ENCODE measurements at places on chromosomes 6 and 20.

DNA sequence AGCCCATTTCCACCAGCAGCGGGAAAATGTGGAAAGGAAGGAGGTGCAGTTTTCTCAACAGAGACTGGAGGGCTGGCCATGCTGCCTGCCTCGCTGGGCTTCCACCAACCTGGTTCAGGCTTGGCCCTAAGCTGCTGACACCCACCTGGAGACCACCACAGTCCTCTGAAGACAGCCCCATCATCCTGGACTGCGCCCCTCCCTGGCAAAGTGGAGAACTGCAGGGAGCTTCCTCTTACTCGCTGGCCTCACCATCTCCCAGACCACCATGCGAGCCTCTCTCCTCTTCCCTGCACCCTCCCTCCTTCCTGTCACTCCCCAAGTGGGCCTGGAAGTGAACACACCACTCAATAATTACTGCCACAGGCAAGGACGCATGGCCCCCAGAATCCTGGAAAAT, 71.5 kb downstream of the PSMG4 start:
- no peak for DNase-seq

DNA sequence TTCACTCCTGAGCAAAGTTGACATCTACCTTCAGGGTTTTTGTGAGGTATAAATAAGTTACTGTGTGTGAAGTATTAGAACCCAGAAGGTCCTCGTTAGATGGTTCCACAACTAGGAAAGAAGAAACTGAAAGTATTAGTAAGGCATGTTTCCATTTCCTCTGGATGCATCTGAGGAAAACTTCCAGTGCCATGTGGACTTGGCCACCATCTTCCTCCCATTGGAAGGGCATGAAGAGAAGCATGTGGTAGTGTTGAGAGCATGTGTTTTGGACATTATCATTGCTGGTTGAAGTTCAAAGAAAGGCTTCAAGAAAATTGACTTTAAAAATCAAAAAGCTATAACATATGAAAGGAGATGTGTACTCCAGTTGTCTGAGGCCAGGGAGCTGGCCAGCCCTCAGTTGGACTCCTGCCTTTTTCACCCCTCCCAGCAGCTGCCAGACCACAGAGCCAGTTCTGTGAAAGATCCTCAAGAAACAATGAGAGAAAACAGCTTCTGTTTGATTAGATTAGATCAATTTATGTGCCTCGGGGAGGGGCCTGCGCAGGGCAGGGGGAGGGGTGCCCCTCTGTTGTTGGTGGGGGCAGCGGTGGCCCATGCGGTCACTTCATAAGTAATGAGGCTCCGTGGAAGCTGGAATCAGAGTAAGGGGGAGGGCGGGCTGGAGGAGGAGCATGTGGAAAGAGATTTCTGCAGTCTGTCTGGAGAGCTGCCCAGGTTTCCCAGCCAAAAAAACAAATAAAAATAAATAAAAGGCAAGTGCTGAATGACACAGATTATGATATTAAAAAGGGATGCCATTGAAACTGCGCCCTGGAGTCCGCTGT, 154.0 kb downstream of the JARID2 start:
- DNase-seq: no peak

DNA sequence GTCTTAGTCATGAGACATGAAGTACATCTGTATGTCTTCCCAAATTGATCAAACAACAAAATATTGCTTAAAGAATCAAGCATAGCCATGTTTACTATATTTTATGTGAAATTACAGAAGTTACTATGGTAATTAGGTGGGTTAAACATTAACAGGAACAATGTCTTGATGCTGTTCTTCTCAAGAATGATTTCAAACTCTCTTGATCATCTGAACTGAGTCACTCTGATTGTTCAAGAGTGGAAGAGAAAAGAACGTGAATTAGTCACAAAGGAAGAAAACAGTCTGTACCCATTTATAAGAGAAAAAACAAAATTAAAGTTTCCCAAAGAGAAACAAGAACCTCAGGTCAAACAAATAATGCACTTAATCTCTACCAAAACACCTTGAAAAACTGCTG, 62.2 kb upstream of the NUP153 start:
- DNase-seq: no peak

DNA sequence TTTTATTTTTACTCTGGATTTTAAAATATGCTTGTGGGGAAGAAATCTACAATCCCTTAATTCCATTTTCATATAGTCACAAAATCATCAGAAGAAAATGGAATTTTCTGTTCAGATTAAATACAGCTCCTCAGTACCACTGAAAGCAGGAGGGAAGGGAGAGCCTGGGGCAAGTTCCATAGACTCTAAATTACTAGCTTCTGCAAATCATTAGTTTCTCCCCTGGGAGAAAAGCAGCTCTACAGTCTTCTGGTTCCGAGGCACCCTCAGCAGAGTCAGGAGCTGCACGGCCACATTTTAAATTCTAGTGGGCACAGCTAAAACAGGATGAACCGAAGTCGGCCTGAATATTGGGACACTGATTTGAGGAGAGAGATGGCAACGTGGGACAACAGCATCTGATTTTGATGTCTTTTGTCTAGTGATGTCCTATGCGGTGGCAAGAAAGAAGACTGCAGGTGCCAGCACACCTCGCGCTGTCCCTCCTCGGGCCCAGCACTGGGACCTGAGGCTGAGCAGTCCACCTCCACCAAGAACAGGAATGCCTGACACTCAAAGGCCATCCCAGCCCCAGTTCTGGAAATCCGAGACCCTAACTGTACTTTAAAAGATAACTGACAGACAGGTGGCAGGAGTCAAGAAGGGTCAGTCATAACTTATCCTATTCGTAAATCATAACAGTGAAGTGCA, 90.7 kb downstream of the FOXC1 start:
- no peak for DNase-seq

GRCh38 chr6:119171864-119172588, 93.6 kb upstream of the FAM184A start:
- DNase-seq: no peak

- DNase-seq: no peak
Measured at GRCh38 chr6:45870531-45870930, 145.1 kb downstream of the CLIC5 start.

DNA sequence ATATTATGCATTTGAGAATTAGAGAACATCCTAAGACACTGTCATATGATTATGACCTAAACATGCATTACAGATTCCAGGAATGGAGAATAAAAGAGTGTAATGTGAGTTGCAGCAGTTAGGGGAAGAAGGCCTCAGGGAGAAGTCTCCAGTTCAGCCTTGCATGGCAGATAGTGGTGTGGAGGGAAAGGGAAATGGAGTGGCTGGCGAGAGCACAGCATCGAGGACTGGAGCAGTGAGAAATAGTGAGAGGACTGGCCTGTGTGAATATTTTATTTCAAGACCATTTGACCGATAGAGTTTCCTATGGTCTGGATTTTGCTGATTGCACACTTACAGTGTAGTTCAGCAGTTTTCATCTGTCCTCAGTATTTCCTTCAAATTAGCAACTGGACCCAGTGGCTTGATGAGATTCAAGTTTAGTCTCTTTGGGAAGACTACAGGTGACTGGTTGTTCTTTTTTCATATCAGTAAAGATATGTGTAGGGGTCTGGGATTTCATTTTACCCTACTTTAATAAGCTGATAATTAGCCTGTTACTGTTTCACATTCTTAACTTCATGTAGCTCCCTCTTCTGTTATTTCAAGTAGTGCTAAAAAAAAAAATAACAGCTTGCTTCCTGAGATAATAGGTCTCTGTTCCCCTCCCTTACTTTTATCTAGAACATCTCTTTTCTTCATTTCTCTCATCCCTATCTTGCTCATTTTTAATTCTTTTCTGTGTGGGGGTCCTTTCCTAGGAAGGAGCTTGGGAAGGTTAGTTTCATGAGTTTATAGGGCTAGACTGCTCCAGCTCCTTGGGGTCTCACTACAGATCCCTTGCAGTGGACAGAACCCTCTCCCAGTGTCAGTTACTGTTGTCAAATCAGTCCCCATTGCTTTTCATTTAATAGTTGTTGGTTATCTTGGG, 27.9 kb downstream of the BLTP3A start:
- DNase-seq: no peak

DNA sequence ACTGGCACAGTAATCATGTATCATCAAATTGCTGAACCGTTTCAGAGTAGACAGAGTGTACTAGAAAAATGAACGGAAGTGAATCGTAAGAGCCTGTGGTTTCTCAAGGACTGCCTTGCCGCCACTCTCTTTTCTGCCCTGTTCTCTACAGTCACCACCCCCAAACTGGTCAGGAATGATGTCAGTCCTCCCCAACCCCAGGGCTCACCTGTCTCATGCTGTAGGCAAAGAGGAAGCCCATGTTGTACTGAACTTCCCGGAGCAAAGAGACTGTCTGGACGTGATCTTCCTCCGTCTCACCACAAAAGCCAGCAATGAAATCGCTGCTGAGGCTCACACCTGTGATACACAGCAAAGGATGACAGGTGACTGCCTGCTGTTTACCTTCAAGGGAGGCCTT, 31.0 kb downstream of the CDK5RAP1 start:
- no peak for DNase-seq

DNA sequence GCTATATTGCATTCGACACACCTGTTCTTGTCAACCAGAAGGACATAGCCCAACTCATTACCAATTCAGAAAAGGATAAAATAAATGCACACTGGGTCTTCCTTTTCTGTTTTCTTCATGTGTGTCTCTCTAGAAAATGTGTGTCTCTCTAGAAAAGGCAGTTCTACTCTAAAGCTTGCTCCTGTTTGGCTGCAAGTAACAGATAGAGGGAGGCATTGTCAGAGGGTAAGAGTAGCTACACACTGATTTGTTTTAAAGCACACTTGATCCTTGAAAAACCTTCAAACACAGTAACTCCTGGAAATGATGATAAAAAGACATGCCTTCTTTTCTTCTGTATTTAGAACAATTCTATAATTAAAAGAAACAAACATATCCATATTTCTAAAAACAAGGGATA, 21.3 kb downstream of the GRM1 start:
- DNase-seq: no peak

DNA sequence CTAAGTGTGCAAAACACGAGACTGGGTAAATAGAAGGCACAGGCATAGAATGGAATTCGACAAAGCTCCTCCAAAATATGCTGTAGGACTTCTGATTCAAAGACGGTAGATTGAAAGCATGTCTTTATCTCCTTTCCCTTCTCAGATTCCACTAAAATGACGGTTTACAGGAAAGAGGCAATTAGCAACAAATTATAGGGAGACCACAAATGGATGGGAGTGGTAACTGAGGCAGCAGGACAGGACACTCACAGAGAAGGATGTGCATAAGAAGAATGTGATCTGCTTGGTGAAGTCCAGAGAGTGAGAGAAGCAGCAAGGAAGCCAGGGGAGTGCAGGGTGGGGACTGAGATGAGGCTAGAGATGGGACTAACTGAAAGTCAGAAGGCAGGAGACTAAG, 113.4 kb upstream of the MRPS10 start:
- DNase-seq: no peak

GRCh38 chr20:21102603-21103311, 3.4 kb downstream of the LINC00237 start:
- no peak for DNase-seq

DNA sequence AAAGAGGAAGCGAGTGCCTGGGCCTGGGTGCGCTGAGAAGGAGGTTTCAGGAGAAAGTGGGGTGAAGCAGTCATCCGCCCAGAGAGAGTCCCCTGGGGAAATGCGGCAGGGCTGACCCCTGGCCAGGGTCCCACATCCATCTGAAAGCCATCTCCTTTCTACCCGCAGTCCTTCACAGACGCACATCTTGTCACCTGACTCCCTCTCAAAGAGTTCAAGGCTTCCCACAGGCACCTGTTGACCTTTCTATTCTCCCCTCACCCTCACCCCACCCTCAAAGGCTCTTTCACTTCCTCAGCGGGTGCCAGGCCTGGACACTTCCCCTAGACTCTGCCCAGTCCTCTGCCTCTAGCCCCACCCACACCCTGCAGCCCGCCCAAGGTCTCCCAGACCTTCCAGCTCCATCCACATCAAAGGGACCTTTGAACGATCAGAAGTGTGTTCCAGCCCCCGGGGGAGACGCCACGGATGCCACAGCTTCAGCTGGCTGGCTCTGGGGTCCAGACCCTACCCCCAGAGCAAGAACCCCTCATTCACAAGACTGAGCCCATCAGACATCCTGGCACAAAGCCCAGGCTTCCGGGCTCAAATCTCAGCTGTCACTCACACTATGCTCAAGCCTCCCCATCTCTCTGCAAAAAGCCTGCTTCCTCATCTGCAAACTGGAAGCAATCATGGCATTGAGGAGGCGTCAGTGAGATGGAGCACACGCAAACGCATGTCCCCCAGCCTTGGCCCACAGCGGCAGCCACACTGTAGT, 2.1 kb downstream of the CTSZ start:
- no peak for DNase-seq

DNA sequence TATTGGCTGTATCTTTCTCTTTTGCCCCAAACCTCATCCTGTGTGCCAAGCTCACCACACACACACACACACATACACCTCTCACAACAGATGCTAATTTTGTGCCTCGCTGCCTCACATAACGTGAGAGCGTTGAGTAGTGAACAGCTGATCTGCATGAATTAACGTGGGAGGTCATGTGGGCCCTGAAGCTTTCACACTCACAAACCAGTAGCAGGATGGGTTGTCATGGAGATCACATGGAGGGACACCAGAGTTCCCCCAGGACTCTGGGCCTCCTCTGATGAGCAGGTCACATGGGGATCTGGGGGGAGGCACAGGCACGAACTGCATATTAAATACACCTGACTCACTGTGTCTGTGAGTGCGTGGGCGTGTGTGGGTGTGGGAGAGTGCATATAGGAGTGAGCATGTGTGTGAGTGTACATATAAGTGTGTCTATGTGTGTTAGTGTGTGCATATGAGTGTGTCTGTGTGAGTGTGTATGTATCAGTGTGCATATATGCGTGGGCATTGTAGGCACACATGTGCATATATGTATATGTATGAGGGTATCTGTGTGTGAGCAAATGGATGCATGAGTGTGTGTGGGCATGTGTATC, 62.7 kb upstream of the SULF2 start:
- DNase-seq: no peak

DNA sequence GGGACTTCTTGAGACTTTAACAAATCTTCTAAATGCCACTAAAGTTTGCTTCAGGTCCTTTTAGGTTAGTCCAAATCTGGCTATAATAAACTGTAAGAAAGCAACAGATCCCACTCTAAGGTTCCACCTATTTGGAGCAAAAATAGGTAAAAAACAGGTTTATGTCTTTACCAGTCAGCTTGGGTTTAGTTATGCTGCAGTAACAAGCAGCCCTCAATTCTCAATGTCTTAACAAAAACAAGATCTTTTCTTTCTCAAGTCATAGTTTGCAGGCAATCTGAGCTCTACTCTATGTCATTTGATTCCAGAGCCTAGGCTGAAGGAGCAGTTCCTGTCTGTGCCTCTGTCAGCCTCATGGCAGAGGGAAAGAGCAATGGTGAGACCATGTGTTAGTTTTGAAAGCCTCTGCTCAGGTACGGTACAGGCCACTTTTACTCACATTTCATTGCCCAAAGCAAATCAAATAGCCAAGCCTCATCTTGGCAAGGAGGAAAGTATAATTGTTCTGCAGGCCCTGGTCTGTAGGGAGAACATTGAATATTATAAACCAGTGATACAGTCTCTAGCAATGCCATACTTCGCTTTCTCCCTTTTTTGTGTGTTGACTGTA, 108.6 kb downstream of the CD83 start:
- no peak for DNase-seq

- no peak for DNase-seq
Measured at GRCh38 chr6:14618759-14619418, 501.3 kb downstream of the CD83 start.

Data from HS-27A (cell line).